ENCODE measurements at places on chromosomes 3 and 15. TPM values are rescaled to one million over a fixed set of nuclear protein-coding genes. Genes with fewer than 3 reads are reported as not detected.

- H3K27me3 ChIP-seq, result no peaks in the 10 kb centered on the region
- H3K27ac ChIP-seq, result no peak overlapping the region
- H3K36me3 ChIP-seq, result peaks cover 4% of the 10 kb centered on the region
- no peak for DNase-seq
Observed at GRCh38 chr15:100565591-100565990, 36.4 kb downstream of the LINS1 start.

- H3K36me3 ChIP-seq, result peaks cover 9% of the 10 kb centered on the region
- no peak overlapping the region for H3K27ac ChIP-seq
- H3K27me3 ChIP-seq, result no peaks in the 10 kb centered on the region
- H3K4me1 ChIP-seq, result no peaks in the 10 kb centered on the region
- DNase-seq, result no peak
Observed at GRCh38 chr3:38054499-38055001, 15.5 kb downstream of the DLEC1 start.

Gene GLDN
- 0.77 TPM for total RNA-seq

DNA sequence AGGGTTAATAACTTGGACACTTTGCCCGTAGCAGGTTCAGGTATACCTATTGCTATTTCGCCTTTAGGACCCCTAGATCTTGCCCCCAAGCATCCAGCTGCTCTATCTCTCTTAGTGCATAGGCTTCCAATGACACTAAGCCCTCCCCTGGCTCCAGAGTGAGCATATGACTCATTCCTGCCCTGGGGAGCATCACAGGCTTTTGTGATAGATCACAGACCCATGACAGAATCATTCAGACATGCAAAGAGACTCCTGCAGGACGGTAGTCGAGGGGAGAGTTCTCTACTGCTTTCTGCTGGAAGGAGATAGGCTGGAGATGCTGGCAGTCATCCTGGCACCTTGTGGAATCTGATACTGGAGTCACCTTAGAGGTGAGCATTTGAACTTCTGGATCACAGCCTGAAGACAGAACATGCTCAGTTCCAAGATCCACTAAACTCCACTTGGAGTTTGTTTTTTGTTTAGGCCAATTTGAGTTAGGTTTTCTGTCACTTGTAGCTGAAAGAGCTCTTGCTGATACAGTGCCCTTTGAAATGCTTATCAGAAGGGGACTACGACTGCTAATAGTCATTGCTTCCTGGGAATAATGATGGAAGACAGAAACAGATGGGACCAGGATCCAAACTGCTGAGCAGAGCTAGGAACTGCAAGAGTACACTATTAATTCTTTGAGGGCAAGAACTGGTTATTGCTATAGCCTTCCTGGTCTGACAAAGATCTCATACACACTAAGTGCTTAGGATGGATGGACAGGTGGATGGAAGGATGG, 11.0 kb downstream of the LYSMD2 start:
- no peak overlapping the region for H3K4me3 ChIP-seq
- H3K27me3 ChIP-seq, result no peaks in the 10 kb centered on the region
- H3K36me3 ChIP-seq, result no peaks in the 10 kb centered on the region
- DNase-seq, result peak; percentile 90

DNA sequence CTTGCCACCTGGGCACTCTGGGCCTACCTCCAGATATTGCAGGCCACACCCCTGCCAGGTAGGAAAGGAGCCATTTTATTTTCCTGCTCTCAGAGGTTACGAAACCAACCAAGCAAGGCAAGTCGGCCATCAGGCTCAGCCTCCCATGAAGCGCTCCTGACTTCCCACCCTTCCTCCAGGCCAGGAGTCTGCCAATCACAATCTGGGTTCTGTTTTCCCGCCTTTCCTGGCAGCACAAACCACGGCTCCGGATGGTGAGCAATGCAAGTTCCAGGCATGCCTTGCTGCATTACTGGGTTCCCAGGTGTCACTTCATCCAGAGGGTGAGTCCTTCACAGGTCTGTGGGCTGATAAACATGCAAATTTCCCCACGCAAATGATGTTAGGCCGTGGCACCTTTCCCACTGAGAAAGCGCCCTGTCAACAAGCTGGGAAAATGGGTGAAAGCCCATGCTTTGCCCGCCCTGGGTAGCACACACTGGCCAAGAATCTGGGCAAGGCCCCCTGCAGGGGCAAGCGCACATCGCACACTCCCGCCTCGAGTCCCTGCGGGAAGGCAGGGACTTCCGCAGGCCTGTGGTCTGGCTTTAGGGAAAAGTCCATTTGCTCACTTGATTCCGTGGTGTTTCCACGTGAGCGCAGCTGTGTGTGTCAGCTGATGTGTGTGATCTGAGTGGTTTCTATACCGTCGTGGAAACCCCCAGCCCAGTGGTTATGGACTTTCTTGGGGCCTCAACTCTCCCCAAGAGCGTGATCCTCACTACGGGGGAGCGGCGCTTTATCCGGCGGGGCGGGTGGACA, 61.6 kb upstream of the RYK start:
- H3K36me3 ChIP-seq, result no peaks in the 10 kb centered on the region
- no peak overlapping the region for H3K27ac ChIP-seq
- H3K27me3 ChIP-seq, result peaks cover 3% of the 10 kb centered on the region
- no peak overlapping the region for H3K4me3 ChIP-seq
- peak; percentile 64 for DNase-seq

Gene MFSD1
- 10.4 TPM for total RNA-seq

Gene NDN
- total RNA-seq, result 34.8 TPM

DNA sequence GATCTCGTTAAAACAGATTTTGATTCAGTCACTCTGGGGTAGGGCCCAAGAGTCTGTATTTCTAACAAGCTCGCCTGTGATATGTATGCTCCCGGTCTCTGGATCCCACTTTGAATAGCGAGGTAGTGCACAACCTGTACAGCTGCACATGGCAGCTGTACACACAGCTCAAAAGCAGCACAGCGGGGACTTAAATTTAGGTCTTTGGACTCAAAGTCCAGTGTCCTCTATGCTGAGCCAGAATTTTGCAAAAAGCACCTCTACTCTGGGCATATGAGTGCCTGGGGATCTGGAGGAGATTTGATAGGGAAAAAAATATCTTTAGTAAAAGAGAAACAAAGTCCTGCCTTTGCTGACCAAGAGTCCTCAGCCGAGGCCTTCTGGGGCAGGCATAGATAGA, 83.1 kb downstream of the HMG20A start:
- peaks cover 4% of the 10 kb centered on the region for H3K4me1 ChIP-seq
- no peak for DNase-seq
- no peak overlapping the region for H3K4me3 ChIP-seq

DNA sequence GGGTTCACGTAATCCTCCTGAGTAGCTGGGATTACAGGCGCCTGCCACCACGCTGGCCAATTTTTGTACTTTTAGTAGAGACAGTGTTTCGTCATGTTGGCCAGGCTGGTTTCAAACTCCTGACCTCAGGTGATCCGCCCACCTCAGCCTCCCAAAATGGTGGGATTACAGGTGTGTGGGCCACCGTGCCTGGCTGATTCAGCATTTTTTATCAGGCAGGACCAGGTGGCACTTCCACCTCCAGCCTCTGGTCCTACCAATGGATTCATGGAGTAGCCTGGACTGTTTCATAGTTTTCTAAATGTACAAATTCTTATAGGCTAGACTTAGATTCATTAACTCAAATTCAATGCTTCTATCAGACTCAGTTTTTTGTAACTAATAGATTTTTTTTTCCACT, 9.4 kb downstream of the VHL start:
- H3K27me3 ChIP-seq, result no peaks in the 10 kb centered on the region
- DNase-seq, result no peak
- no peaks in the 10 kb centered on the region for H3K4me1 ChIP-seq
- no peak overlapping the region for H3K27ac ChIP-seq
- no peak overlapping the region for H3K4me3 ChIP-seq

GRCh38 chr15:91947683-91948608, 94.4 kb downstream of the SLCO3A1 start:
- DNase-seq, result peak; percentile 67
- H3K27me3 ChIP-seq, result no peaks in the 10 kb centered on the region
- H3K4me3 ChIP-seq, result peak overlapping the region; percentile 54
- peaks cover 4% of the 10 kb centered on the region for H3K36me3 ChIP-seq
- H3K27ac ChIP-seq, result no peak overlapping the region

GRCh38 chr3:96646596-96646995, 167.8 kb upstream of the EPHA6 start:
- H3K36me3 ChIP-seq, result no peaks in the 10 kb centered on the region
- H3K27ac ChIP-seq, result no peak overlapping the region
- no peaks in the 10 kb centered on the region for H3K4me1 ChIP-seq
- DNase-seq, result no peak
- no peaks in the 10 kb centered on the region for H3K27me3 ChIP-seq
- no peak overlapping the region for H3K4me3 ChIP-seq

GRCh38 chr15:36499412-36500389, 79.7 kb upstream of the CDIN1 start:
- H3K4me3 ChIP-seq, result no peak overlapping the region
- no peaks in the 10 kb centered on the region for H3K36me3 ChIP-seq
- DNase-seq, result no peak
- no peaks in the 10 kb centered on the region for H3K4me1 ChIP-seq
- H3K27me3 ChIP-seq, result no peaks in the 10 kb centered on the region
- H3K27ac ChIP-seq, result no peak overlapping the region
